Amygdala (tissue), 56 donors: ENCODE measurements at places on chromosomes 13 and 19.

GRCh38 chr13:71644579-71644978 is 222.4 kb downstream of the DACH1 start:
- no peak for DNase-seq

GRCh38 chr13:33257841-33258807 is 27.4 kb downstream of the STARD13 start:
- DNase-seq = no peak

DNA sequence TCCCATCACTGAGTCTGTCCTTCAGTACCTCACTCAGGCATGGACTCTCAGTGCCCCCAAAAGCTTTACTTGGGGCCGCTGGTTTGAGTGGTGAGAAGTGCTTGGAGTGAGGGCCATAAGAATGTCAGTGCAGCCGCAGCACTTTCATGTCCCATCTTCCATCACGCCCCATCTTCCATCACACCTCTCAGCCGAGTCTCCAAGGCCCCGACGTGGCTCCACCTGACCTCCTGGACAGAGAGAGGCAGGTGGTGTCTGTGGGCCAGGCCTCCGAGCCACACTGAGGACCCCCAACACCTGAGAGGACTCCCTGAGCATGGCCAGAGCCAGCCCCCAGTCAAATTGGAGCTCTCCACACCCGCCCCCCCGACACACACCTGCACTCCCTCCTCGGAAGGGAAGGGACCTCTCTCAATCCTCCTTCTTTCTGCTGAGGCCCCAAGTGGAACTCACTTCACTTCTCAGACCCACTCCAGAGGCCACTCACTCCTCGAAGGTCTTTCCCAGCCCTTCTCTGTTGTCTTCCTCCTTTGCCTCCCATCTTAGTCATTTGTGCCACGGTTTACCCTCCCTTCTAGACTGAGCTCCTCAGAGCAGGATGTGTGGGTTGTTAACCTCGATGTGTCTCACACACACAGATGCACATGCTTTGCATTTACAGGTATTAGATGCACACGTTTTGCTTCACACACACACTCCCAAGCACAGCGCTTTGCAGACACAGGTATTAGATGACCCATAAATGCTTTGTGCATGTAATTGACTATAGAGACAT is 65.7 kb upstream of the ATP12A start:
- no peak for DNase-seq

DNA sequence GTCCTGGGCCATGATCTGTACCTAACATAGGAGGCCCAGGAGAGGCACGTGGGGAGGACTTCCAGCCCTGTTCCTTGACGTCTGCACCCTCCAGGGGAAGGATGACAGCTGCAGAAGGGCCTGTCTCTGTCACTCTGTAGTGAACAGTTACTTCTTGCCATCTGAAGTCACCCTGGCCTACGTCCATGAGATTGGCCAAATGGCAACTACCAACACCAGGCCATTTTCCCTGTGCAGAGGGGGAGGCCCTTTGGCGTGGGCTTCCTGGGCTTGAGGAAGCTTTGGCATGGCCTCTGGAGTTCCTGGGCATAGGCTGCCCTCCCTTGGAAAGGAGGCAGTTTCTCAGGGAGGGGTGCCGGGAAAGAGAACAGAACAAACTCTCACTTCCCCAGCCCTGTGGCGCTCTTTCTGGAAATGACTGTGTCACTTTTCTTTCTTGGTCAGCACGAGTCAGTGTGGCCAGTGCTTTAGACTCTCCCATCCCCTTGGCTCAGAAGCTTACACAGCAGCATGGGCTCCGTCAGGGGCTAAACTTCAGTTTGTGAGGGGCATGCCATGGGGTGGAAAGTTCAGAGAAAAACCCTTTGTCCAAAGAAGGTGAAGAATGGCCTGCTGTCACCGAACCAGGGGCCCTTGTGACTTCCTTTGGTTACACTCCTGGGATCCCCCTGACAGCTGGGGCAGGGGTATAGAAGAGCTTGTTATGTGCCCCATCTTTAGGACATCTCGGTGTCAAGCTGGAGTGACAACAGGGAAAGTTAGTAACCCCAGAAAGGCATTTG is 5.3 kb downstream of the CARM1 start:
- DNase-seq = no peak
